Naive thymus-derived CD8-positive, alpha-beta T cell (primary cell): ENCODE measurements at places on chromosomes 6 and 20.
A peak's percentile ranks its signal among the peaks of the same experiment; 100 is the strongest.

DNA sequence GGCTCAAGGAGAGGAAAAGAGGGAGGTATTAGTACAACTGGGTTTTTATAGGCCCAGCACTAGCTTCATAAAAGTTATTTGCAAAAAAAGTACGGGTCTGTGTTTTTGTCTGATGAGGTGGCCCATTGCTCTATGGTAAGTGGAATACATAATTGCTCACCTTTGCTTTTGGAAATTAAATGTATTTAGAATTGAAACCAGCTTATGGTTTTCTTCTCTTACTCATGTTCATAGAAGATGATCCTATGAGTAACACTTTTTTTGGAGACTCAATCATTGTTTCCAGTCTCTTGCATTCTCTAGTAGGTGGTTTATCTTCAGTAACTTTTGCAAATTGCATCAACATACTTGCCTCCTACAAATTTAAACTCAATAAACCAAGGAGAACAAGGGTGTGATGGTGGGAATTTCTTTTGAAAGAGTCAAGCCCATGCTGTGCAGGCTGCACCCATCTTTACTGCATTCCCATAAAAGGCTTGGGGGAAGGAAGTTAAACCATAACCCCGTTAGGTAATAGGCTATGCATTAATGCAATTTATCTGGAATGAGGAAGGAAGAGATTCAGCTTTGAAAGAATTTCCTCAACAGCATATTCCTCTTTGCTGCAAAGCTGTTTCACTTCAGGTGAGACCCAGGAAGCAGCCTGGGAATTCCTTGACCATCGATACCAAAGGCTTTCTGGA, 48.5 kb upstream of the EDN1 start:
- no peaks in the 10 kb centered on the region for H3K36me3 ChIP-seq
- no peak overlapping the region for H3K4me3 ChIP-seq
- H3K27me3 ChIP-seq, result no peaks in the 10 kb centered on the region
- no peak for DNase-seq
- no peaks in the 10 kb centered on the region for H3K4me1 ChIP-seq

DNA sequence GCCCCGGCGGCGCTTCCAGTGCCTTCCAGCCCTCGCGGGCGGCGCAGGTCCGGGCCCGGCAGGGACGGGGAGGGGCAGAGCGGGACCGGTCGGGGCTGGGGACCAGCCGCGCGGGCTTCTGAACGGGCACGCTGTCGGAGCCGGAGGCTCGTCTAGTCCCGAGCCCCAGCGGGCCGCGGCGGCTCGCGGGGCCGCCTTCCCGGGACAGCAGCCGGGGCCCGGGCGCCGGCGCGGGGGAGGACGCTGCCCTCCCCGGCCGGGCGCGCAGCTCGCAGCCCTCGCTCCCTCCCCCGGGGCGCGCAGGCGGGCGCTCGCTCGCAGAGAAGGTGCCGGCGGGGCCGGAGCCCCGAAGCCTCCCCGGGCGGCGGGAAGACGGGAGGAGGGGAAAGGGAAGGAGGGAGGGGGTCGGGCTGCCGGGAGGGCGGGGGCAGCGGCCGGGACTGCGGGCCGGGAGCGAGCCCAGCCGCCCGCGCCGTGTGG, 696 bp upstream of the SIRPA start:
- peaks cover 3% of the 10 kb centered on the region for H3K4me1 ChIP-seq
- no peak overlapping the region for H3K4me3 ChIP-seq
- no peaks in the 10 kb centered on the region for H3K36me3 ChIP-seq
- H3K27me3 ChIP-seq, result peaks cover 42% of the 10 kb centered on the region

- no peaks in the 10 kb centered on the region for H3K27me3 ChIP-seq
- no peak overlapping the region for H3K4me3 ChIP-seq
- no peaks in the 10 kb centered on the region for H3K36me3 ChIP-seq
- H3K27ac ChIP-seq, result no peak overlapping the region
- no peaks in the 10 kb centered on the region for H3K4me1 ChIP-seq
These were observed 166.6 kb downstream of the PLCB4 start for GRCh38 chr20:9235518-9235917.

GRCh38 chr6:135851442-135852271, at the start of gene PDE7B:
Gene PDE7B (plus strand): TSS chr6:135851701.
- peak within 1 kb of the TSS; percentile 73 for H3K4me3 ChIP-seq
- H3K4me1 ChIP-seq, result peaks cover 30% of the 10 kb centered on the region
- H3K36me3 ChIP-seq, result no peaks in the 10 kb centered on the region
- H3K27ac ChIP-seq, result peak within 1 kb of the TSS; percentile 96
- no peaks in the 10 kb centered on the region for H3K27me3 ChIP-seq

DNA sequence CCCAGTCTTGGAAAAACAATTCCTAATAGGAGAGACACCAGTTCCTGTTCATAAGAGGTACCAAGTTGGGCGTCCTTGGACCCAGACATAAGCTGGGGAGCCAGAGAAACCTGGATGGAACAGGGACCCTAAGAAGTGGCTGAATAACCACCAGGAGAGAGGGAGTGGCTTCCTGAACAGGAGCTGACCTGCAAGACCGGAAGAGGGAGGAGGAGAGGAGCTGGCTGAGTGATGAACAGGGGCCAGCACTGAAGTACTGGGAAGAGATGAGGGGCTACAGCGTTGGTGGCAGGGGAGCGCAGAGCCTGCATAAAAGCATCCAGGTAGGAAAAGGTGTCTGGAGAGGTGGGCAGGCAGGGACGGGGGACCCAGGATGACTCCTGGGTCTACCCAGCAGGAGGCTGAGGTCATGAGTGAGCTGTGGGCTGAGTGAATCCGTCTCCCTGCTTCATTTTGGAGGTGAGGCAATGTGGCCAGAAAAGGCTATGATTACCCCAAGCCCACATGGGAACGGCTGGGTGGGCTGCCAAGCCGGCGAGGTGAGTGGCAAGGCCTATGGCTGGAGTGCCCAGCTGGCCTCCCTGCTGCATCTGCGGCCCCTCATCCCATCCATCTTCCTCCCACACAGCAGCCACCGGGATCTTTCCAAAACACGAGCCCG, 34.4 kb upstream of the ZFAND3 start:
- H3K27me3 ChIP-seq, result peaks cover 26% of the 10 kb centered on the region
- H3K4me1 ChIP-seq, result peaks cover 16% of the 10 kb centered on the region
- DNase-seq, result no peak
- H3K27ac ChIP-seq, result no peak overlapping the region
- H3K36me3 ChIP-seq, result no peaks in the 10 kb centered on the region

- no peak for DNase-seq
- H3K27me3 ChIP-seq, result peaks cover 6% of the 10 kb centered on the region
These were observed 28.4 kb downstream of the CEBPB start for GRCh38 chr20:50218987-50219435.

GRCh38 chr20:19855416-19855815, 97.4 kb downstream of the RIN2 start:
- no peaks in the 10 kb centered on the region for H3K4me1 ChIP-seq
- H3K4me3 ChIP-seq, result no peak overlapping the region
- H3K27ac ChIP-seq, result no peak overlapping the region
- peaks cover 2% of the 10 kb centered on the region for H3K36me3 ChIP-seq
- no peak for DNase-seq
- H3K27me3 ChIP-seq, result peaks cover 8% of the 10 kb centered on the region

DNA sequence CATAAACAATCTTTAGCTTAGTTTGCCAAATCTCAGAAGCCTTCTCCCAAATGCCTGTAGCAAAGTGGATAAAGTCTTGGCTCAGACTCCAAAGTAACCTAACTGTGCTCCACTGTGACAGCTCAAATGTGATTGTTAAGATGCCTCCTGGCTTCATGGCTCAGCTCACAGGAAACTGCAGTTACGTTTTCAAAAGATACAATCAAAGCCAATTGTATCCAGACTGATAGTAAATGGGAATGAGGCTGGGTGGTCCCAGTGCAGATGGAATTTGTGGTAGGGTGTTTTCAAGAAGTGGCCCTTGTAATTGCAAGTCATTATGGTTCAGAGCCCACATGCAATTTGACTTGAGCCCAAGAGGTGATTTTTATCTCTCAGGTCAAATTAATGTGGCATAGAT, 151.2 kb upstream of the TAB2 start:
- H3K4me1 ChIP-seq, result peaks cover 39% of the 10 kb centered on the region
- H3K27ac ChIP-seq, result peak overlapping the region; percentile 8
- H3K27me3 ChIP-seq, result no peaks in the 10 kb centered on the region
- DNase-seq, result no peak
- H3K36me3 ChIP-seq, result no peaks in the 10 kb centered on the region
